Fibroblast of skin of right quadriceps (primary cell): ENCODE measurements at places on chromosomes 5 and 9.

DNA sequence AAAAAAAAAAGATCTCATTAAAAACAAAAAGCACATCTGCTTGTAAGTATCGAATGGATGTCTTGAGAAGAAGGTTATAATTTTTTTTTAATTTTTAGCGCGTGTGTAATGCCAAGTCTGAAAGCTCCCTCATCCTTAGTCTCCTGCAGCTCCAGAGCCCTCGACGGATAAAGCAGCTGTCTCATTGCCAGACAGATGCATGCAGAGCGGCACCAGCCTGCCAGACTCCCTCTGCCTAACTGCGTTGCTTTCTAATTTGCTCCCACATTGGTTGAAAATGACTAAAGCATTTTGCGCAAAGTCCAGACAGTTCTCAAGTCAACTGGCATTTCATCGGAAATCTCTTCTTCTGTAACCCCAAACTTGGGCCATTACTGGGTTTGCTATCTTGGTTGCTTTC, 29.4 kb downstream of the OLFM1 start:
- DNase-seq, result no peak

DNA sequence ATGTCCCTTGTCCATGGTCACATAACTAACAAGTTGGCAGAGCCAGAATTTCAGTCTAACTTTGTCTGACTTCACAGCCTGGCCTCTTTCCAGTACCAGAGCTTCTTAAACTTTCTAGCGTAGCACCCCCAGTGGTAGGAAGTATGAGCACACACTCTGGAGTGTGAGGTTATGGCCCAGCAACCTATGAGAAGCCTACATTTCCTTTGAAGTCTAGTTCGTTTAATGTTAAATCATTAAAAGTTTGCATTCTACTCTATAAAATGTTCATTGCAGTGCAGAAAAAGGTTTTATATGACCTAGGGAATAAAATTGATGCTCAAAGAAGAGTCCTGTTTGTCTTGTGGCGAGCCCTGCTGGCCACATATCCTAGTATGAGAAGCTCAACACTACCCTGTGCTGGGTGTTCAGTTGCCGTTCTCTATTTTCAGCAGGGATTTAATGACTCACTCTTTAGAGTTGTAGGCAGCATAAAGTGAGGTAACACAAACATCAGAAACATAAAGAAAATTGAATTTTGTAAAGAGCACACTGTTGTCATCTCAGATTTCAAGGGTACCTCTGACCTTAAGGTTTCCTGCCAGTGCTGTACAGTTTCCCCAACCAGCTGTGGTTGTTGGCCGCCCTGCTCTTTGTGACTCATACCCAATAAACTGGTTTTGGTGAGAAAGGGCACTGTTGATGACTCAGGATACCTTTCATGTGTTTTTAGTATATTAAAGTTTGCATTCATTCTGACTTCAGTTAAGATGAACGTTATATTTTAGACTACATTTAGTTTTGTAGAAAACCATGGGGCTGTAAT, 14.3 kb downstream of the MCCC2 start:
- DNase-seq, result peak; percentile 93

- peak; percentile 42 for DNase-seq
These were observed 342.1 kb downstream of the PRR16 start for GRCh38 chr5:120806202-120806601.

DNA sequence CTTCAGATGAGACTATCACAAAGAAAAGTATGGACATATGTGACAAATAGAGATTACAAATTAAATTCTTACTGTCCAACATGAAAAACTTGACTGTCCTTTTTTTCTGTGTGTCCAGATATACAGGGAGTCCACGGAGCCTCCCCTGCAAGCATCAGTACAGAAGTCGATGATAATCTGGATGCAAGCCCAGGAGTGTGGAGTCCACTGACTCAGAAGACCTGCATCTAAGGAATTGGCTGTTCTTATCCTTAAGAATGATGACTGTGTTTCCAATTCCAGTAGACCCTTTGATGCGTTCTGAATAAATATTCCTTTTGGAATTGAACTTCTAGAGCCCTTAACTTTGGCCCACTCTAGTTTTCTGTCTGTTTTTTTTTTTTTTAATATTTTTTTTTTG, 56.7 kb upstream of the TAF11L2 start:
- DNase-seq, result peak; percentile 80

DNA sequence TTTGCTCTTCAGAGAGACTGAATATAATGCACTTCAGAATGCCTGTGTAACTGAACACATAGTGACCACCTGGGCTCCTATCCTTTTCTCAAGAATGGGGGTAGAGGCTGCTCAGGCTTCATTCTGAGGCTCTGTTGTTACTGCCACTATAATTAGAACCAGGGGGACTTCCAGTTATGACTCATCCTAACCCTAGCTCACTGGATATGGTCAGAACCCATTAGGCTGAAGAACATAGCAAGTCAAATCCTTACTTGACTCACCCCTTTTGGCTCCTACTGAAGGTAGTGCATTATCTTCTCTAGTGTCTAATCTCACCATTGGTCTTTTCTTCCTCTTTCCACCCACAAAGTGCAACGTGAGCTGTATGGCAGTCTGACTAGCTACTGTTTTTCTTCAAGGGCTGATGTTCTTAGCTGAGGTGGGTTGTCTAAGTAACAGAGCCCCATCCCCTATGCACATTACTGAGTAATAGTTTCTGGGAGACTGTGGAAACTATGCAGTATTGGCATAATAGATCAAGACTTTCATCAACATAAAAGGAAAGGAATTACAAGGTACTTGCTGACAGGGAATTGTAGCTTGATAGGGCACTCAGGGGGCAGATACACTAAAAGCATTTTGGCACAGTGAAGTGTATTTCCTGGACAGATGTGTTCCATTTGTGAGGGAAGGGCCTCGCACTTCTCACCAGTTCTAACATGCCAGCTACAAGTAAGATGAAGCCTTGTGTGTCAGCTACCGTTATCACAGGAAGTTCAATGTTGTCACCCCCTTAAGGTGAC, 431.0 kb upstream of the MEF2C start:
- DNase-seq, result peak; percentile 95

- peak; percentile 25 for DNase-seq
These were observed 6.3 kb downstream of the ROR2 start for GRCh38 chr9:91943478-91944470.

GRCh38 chr9:37107701-37108100, 12.7 kb upstream of the ZCCHC7 start:
- no peak for DNase-seq

GRCh38 chr9:89243296-89244061, 64.9 kb upstream of the SHC3 start:
- no peak for DNase-seq

DNA sequence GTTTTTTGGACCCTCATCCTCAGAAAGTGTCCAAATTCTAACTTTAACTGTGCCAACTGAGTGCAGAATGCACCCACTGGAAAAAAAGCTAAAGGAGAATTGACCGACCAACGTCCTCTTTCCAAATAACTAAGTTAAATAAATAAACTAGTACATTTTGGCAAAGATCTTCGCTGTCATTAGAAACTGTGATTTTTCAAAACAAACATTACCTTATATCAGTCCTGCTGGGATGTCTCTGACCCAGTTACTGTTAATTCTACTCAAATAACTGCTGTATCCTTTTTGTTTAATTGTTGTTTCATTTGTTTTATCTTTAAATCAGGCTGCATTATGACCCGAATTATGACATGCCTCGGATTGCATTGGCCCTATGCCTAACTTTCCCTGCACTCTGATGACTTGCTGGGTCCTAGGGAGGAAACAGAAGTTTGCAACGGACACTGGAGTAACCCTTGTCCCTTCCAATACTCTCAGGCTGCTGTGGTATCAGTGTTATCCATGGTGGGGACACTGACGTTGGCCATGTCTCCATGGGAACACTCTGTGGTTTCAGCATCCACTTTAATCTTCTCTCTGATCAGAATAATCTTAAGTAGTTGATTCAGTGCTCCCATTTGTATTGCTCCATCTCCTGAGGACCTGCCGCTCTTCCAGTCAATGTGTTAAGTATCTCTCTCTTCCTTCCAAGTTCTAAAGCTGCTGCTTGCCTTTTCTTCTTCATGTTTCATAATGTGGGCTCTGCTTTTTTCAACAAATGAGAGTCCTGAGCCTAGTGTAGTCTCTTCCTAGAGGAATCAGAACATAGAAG, 11.1 kb upstream of the IFNA5 start:
- DNase-seq, result no peak

GRCh38 chr9:93891050-93891449, 64.1 kb downstream of the BARX1 start:
- DNase-seq, result no peak

DNA sequence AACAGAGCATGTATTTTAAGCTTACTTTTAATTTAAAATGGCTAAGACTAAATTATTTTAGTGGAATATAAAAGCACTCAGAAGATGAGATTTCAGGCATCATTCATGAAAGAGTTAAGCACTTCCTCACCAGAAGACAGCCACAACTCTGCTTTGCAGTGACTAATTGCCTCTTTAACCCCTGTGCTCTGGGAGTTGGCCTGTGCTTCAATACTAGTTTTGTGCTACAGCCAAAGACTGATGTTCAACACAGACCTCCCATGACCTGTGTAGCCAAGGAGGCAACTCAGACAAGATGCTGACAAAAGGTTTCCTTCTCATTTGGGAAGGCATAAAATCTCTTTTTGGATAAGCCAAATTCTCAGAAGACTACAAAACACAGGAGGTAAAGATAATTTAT, 353.5 kb downstream of the FBXL17 start:
- peak; percentile 20 for DNase-seq

DNA sequence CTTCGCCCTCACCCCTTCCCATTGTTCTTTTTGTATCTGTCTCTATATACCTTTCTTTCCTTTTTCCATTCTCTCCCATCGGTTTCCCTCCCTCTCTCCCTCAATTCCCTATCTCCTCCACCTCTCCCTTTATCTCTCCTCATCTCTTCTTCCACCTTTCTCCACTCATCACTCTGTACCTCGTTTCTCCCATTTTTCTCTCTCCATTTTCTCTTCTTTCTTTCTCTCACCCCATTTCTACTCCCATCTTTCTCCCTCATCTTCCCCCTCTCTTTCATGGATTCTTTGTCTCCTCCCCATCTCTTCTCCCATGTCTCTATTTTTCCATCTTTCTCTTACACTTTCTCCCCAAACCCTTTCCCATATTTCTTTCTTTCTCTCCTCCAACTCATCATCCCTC, 385.9 kb upstream of the CLINT1 start:
- no peak for DNase-seq

DNA sequence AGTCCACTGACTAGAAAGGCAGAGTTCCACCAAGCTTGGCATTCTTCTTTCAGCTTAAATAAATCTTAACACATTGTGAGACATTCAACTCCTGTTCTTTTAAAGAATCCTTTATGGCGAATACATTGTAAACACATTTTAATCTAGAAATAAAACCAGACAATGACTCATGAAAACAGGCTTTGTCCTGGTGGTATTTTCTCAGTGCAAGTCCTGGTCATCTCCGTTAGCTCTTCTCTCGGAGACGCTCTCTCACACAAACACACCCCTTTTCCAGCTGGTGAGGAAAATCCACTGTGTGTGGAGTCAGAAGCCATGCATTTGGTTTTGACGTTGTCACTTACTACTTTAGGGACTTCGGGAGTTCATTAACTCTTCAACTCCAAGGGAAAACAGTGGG, 140.4 kb downstream of the AUH start:
- no peak for DNase-seq

DNA sequence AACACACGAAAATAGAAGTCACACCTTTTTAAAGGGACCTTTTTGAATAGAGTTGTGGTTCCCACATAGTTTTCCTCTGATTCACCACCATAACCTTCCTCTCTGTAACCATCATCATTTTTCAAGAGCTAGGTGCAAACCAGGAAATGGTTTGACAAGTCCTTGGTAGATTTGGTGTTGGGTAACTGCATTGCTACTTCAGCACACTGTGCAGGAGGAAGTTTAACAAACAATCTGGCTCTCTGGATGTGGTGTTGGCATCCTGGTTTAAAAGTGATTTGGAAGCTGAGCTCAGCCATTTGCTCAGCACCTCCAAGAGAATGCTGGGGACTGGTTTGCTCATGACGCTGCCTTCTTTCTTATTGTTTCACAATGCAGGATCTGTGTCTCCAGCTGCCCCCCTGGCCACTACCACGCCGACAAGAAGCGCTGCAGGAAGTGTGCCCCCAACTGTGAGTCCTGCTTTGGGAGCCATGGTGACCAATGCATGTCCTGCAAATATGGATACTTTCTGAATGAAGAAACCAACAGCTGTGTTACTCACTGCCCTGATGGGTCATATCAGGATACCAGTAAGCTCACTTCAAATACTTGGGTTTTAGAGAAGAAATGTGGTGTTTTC, 213.1 kb downstream of the RFK start:
- peak; percentile 65 for DNase-seq

DNA sequence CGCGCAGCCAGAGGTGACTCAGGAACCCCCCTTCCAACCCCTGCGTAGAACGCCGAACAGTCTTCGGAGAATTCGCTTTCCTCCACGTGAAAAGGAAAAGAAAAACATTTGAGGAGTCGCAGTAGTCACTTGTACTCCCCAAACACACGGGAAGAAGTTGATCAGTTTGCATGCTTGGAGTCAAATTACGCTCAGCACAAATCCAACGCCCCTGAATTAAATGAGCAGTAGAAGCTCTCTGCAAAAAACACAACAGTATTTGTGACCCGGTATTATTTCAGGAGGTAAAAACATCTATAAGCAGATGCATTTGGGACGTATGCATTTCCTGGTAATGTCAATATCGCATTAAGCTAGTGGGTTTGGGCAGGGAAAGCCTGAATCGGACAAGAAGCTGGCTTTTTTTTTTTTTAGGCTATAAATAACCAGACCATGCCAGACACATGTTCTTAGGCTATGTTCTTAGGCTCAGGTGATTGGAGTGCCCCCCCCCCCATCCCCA, 854 bp upstream of the ARL15 start:
- DNase-seq, result no peak

GRCh38 chr5:123132316-123132715, 43.3 kb downstream of the PRDM6 start:
- DNase-seq, result no peak

DNA sequence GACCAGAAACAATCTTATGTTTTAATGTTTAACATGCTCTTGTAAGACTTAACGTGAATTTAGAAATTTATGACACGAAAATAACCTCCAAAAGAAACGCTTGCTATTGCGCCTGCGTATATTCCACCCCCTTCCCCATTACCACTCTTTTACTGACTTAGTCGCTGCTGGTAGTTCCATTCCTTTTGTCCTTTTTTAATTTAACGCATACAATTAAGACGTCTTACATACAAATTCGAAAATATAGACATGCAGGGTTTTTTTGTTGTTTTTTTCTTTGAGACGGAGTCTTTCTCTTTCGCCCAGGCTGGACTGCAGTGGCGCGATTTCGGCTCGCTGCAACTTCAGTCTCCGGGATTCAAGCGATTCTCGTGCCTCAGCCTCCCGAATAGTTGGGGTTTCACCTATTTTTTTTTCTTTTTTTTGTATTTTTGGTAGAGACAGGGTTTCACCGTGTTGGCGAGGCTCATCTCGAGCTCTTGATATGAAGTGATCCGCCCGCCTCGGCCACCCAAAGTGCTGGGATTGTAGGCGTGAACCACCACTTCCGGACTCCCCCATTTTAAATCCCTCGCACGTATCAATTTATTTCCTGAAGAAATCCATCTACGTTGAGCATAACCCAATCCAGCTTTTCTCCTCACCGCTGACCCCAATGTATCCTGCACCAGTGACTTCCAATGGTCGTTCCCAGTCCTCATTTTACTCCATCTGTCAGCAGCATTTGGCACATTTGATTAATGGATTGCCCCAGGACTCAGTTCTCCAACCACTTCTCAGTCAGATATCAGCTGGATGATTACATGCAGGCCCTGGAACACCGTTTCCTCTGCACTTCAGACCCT, 684 bp upstream of the MED7 start:
- DNase-seq, result peak; percentile 39
